Right atrium auricular region (tissue), 2 donors: ENCODE measurements at places on chromosomes 11 and 22. TPM values are rescaled to one million over a fixed set of nuclear protein-coding genes. Genes with fewer than 3 reads are reported as not detected.
A peak's percentile ranks its signal among the peaks of the same experiment; 100 is the strongest.

The FAM227A gene
- total RNA-seq = 1.1 TPM

The SMIM35 gene
- not detected for total RNA-seq

DNA sequence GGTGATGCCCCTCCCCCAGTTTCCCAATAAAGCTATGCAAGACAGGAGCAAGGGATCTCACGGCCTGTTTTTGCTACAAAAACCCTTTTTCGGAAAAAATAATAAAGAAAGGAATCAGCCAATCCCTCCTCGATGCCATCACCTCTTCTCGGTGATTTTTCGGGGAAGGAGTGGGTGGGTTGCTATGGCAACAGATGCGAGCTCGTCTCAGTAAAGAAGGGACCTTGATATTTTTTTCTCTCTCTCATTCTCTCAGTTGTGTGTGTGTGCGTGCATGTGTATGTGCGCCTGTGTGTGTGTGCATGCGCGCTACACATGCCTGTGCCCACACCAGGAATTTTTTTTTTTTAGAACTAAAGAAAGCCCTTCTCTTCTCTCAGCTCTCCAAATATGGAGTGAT is 3.8 kb upstream of the NPAS4 start:
- peaks cover 39% of the 10 kb centered on the region for H3K4me1 ChIP-seq
- no peaks in the 10 kb centered on the region for H3K27me3 ChIP-seq
- DNase-seq = no peak
- H3K4me3 ChIP-seq = no peak overlapping the region

- no peaks in the 10 kb centered on the region for H3K27me3 ChIP-seq
- no peak for DNase-seq
- no peaks in the 10 kb centered on the region for H3K36me3 ChIP-seq
- peak overlapping the region; percentile 25 for H3K4me3 ChIP-seq
These were observed 17.4 kb downstream of the LSP1 start for GRCh38 chr11:1870326-1870696.

The CASP5 gene
- not detected for total RNA-seq

The SCO2 gene
- 0.94 TPM for total RNA-seq

The SCGB1A1 gene
- not detected for total RNA-seq

DNA sequence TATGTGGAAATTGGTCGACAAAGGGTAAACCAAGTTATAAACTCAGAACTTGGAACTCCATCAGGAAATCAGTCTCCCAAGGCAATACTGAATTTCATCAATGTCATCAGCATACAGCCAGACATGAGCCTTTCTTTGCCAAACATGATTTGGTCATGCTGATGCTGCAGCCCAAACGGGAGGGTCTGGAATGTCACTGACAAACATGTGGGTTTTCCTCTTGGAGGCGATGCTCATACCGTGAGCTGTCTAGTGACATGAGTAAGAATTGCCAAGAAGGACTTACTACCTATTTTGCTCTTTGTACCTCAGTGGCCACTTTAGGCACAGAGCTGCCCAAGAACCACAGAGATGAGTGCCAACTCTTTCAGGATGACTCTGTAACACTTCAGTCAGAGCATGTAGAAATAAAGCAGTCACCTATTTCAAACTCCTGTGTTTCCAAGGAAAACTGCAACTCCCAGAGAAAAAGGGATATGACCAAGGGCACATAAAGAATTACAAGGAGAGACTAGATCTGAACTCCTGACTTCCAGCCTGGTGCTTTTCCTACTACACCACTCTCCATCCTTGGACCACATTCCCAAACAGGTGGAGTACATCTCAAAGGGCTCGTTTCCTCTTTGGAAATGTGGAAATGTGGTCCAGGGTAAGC is 24.3 kb upstream of the MRGPRX2 start:
- no peak overlapping the region for H3K4me3 ChIP-seq
- no peak overlapping the region for H3K27ac ChIP-seq
- H3K27me3 ChIP-seq = no peaks in the 10 kb centered on the region

The HTR3A gene
- not detected for total RNA-seq

GRCh38 chr22:31893460-31893859 is 50.9 kb upstream of the YWHAH start:
- no peaks in the 10 kb centered on the region for H3K27me3 ChIP-seq
- peaks cover 43% of the 10 kb centered on the region for H3K36me3 ChIP-seq
- H3K27ac ChIP-seq = no peak overlapping the region
- no peak overlapping the region for H3K4me3 ChIP-seq

DNA sequence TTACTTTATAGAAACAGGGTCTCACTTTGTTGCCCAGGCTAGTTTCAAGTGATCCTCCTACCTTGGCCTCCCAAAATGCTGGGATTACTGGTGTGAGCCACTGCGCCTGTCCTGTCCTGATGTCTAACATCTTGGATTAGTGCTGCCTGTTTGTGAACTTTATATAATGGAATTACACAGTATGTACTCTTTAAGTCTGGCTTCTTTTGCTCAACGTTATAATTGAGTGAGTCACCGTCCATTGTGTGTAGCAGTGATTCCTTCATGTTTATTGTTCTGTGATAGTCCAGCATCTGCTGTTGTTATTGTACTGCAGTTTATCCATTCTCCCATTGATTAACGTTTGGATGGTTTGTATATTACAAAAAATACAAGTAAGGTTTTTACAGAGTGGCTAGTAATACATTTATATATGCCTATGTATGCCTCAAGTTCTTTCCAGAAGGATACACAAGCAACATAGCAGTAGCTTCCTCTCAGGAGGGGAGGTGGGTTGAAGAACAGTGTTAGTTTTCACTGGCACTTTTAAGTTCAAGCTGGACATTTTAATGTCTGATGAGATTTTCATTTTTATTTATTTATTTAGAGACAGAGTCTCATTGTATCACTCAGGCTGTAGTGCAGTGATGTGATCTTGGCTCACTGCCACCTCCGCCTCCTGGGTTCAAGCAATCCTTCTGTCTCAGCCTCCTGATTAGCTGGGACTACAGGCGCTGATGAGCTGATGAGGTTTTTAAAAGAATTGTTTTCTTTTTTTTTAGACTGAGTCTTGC is 25.2 kb upstream of the MICALL1 start:
- H3K4me1 ChIP-seq = no peaks in the 10 kb centered on the region
- no peak for DNase-seq
- peaks cover 76% of the 10 kb centered on the region for H3K36me3 ChIP-seq
- no peak overlapping the region for H3K27ac ChIP-seq

DNA sequence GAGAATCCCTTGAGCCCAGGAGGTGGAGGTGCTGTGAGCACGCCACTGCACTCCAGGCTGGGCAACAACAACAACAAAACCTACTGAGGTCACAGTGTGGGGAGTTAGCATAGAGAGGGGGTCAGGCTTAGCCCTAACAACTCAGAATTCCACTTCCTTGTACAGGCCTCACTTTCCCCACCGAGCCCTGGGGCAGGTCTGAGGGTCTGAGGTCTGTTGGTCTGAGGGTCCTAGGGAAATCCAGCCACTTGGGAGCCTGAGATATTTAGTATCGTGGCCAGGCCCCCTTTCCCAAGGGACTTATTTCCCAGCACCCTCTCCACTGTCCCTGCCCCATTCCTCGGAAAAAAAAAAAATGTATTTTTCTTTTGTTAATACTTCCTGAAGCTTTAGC is 34.8 kb upstream of the HORMAD2 start:
- H3K27me3 ChIP-seq = no peaks in the 10 kb centered on the region
- peak; percentile 50 for DNase-seq
- H3K36me3 ChIP-seq = no peaks in the 10 kb centered on the region
- H3K4me1 ChIP-seq = no peaks in the 10 kb centered on the region
- no peak overlapping the region for H3K27ac ChIP-seq
- H3K4me3 ChIP-seq = no peak overlapping the region

The OR8H1 gene
- not detected for total RNA-seq

GRCh38 chr22:19396561-19396933 is 35.0 kb downstream of the HIRA start:
- no peak overlapping the region for H3K27ac ChIP-seq
- H3K4me1 ChIP-seq = no peaks in the 10 kb centered on the region
- DNase-seq = no peak
- no peak overlapping the region for H3K4me3 ChIP-seq
- H3K27me3 ChIP-seq = no peaks in the 10 kb centered on the region
- peaks cover 62% of the 10 kb centered on the region for H3K36me3 ChIP-seq

- H3K36me3 ChIP-seq = peaks cover 32% of the 10 kb centered on the region
- no peak overlapping the region for H3K27ac ChIP-seq
- H3K4me1 ChIP-seq = no peaks in the 10 kb centered on the region
- no peak for DNase-seq
These were observed 82.1 kb downstream of the USP47 start for GRCh38 chr11:11923828-11924227.

- H3K4me3 ChIP-seq = no peak overlapping the region
- peak overlapping the region; percentile 10 for H3K27ac ChIP-seq
- DNase-seq = no peak
These were observed 7.9 kb upstream of the AGBL2 start for GRCh38 chr11:47723041-47723440.

The OR10G4 gene
- total RNA-seq = not detected

GRCh38 chr11:73382183-73382582 is 6.0 kb downstream of the RELT start:
- no peaks in the 10 kb centered on the region for H3K36me3 ChIP-seq
- H3K4me1 ChIP-seq = no peaks in the 10 kb centered on the region
- H3K27ac ChIP-seq = no peak overlapping the region
- no peak overlapping the region for H3K4me3 ChIP-seq

The METTL15 gene
- total RNA-seq = 5.3 TPM

DNA sequence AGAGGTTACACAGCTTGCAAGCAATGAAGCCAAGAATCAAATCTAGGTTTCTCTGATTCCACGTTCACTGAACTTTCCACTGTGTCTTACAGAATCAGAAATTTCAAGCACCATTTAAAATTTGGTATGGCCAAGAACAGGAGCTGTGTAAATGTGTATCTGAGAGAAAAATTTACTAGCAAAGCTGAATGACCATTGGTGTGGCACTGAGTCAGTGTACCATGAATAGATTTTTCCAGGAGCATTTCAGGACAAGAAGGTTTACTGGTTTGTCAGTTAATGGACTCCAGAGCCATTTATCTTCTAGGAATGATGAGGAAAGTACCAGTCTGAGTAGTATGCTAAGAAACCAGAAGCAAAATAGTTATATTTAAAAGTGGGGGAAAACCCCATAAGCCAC is 269.4 kb upstream of the FAT3 start:
- no peak for DNase-seq
- no peak overlapping the region for H3K27ac ChIP-seq
- H3K36me3 ChIP-seq = no peaks in the 10 kb centered on the region
- no peaks in the 10 kb centered on the region for H3K4me1 ChIP-seq
- H3K27me3 ChIP-seq = no peaks in the 10 kb centered on the region
- H3K4me3 ChIP-seq = no peak overlapping the region

DNA sequence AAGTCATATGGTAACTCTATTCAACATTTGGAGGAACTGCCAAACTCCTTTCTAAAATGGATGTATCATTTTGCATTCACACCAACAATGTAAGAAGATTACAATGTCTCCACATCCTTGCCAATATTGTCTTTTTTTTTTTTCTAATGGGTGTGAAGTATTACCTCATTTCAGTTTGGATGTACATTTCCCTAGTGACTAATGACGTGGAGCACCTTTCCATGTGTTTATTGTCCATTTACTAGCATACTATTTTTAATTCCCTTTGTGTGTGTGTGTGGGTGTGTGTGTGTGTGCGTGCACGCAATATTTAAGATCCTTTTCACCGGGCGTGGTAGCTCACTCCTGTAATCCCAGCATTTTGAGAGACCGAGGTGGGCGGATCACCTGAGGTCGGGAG is 62.7 kb downstream of the APOL3 start:
- no peaks in the 10 kb centered on the region for H3K27me3 ChIP-seq

- H3K27ac ChIP-seq = peak overlapping the region; percentile 90
- peaks cover 35% of the 10 kb centered on the region for H3K36me3 ChIP-seq
- DNase-seq = no peak
- peak overlapping the region; percentile 51 for H3K4me3 ChIP-seq
- H3K4me1 ChIP-seq = no peaks in the 10 kb centered on the region
These were observed 14.9 kb downstream of the SCYL1 start for GRCh38 chr11:65539744-65540289.

DNA sequence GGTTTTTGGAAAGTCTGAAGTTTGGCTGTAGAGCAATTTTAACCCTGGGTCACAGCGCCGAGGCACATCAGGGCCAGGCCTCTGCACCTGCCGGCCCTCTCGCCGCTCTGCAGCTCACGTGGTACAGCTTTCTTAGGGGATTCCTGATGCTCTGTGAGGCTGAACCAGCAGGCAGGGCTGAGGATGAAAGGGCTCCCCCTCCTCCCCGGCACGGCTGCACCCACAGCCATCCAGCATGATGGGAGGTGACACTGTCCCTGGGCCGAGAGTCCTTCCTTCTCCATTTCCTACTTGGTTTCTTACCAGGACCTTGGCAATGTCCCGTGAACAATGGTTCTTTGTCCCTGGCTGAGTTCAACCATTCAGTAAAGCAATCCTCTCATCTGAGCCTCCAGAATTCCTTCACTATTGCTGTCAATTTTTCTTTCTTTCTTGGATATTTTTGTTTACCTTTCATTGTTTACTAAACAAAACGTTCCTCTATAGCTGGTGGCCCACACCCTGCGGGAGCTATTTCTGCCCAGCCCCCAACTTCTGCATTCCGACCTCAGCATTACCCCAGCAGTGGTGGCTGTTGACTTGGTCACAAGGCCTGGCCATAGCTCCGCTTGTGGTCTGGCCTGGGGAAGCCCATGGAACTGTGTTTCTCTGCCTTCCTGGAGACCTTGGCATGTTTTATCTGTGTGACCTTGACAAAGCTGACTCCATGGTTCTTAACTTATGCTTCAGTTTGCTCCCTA is 172.8 kb upstream of the B3GAT1 start:
- no peaks in the 10 kb centered on the region for H3K36me3 ChIP-seq
- H3K4me1 ChIP-seq = no peaks in the 10 kb centered on the region
- no peaks in the 10 kb centered on the region for H3K27me3 ChIP-seq

The ANGPTL5 gene
- total RNA-seq = 3.3 TPM

- no peak for DNase-seq
- H3K36me3 ChIP-seq = no peaks in the 10 kb centered on the region
- peak overlapping the region; percentile 63 for H3K4me3 ChIP-seq
- H3K27me3 ChIP-seq = no peaks in the 10 kb centered on the region
These were observed 1.1 kb upstream of the DDX6 start for GRCh38 chr11:118791961-118792569.

DNA sequence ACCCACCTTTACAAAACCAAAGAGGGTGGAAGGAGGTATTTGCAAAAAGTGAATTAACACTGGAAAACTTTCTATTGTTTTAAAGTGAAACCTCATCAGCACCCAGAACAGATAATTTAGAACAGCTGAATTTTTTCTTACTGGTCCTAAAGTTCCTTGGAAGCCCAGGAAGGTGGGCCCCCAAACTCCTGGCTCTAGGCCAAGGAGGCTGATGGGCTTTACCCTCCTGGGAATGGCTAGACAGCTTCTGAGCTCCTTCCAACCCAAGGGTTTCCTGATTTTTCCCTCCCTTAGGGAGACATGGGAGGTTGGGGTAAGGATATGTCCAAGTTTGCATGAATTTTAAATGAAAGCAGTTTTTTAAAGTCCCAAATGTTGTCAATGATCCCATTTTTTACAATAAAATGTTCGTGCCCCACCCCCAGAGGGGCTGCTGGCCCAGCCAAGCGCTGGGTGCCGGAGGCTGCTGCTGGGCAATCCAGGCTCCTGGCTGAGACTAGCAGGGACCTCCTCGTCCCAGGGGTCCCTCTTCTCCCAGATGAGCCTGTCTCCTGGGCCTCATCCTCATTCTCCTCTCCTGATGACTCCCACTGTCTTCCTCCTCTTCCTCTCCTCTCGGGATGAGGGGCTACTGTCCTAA is 28.4 kb downstream of the RELT start:
- no peaks in the 10 kb centered on the region for H3K27me3 ChIP-seq
- H3K4me1 ChIP-seq = no peaks in the 10 kb centered on the region
- DNase-seq = no peak
- H3K36me3 ChIP-seq = peaks cover 39% of the 10 kb centered on the region

The KDM4E gene
- not detected for total RNA-seq

GRCh38 chr11:61587541-61587941 is 6.7 kb upstream of the SYT7 start:
- H3K4me1 ChIP-seq = peaks cover 24% of the 10 kb centered on the region
- peak overlapping the region; percentile 63 for H3K4me3 ChIP-seq
- H3K27me3 ChIP-seq = no peaks in the 10 kb centered on the region
- H3K27ac ChIP-seq = peak overlapping the region; percentile 85
- DNase-seq = no peak
